ENCODE measurements at places on chromosomes 12 and 14.
A peak's percentile ranks its signal among the peaks of the same experiment; 100 is the strongest.

- DNase-seq = no peak
Measured at GRCh38 chr14:23446291-23446851, 10.9 kb upstream of the MYH7 start.

DNA sequence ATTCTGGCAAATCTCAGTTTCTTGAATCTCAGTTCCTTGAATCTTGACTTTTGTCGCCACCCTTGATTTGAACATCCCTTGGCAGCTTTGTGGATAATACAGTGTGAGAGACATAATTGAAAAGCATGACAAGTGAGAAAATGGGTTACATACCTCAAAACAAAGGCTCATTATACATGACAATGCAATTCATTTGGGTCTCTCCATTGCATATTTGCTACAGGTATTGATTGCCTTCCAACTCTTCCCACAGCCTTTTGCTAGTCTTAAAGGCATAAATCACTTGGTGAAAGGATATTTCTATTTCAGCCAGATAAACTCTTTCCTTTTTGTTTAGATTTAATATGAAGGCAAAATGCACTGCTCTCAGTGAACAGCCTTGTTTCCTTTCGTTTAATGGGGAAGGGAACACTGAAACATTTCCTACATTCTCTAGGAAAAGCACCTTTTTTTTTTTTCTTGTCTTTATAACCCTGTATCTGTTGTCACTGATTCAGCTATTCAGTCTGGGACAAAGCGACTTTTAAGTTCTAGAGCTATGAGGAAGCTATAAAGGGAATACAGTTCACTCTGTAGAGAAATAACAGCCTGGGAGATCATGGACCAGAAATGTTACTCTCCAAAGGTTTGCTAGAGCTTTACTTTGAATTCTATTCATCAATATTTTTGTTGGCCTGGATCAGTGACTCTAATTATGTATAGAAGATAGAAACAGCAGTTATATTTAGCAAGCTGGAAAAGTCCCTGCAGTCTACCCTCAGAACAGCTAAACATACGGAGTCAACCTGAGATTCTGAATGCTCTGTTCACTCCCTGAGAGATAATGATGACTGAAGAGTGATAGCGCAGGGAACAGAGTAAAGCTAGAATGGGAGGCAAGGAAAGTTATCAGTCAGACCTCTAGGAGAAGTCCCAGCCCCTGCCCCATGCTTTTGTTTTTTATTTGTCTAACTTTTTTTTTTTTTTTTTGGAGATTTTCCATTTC, 311.4 kb downstream of the RGS6 start:
- DNase-seq = no peak

DNA sequence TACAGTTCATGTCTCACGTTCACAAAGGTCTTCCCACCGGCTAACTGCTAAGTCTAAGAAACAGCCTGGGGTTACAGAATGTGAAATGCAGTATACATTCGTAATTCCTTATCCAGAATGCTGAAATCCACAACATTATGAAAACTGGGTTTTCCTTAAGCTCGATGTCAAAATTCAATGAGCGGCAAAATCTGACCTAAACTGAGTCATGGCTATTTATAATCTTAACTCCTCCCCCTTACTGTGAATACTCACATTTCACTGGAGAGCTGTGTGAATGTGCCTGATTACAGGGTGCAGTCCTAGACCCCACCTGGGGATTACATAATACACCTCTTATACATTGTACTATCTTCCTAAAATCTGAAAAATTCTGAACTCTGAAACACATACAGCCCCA, 35.3 kb downstream of the STX2 start:
- no peak for DNase-seq

- DNase-seq = peak; percentile 49
Measured at GRCh38 chr14:96567289-96567899, 65.2 kb downstream of the PAPOLA start.

DNA sequence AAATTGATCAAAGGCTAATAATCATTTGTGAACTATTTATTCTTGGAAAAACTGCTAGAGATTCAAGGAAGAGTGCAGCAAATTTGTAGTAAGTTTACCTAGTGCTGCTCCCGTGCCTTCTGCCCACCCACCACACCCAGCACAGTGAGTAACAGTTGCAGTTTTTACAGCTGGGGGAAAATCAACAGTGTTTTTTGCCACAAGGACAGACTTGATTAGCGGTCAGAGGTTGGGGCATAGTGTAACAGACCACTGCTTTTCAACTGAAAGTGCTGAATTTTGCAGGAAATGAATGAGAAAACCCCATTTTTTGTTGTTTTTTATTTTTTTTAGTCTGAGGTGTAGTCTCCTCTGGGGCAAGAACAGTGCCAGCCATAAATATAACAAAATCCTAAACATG, 7.5 kb upstream of the KLRK1 start:
- no peak for DNase-seq

DNA sequence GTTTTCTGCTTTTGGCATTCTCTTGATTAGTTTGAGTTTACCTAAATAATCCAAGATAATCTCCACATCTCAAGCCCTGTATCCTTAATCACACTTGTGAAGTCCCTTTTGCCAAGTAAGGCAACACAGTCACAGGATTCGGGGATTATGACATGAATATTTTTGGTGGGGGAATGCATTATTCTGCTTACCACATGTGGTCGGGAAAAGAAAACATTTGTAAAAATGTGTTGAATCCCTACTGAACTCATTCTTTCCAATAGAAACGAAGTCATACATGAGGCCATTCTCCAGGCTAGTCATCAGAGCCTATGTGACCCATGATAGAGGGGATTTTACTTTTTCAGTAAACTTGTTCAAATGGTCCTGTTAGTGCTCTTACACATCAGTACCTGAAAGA, 58.5 kb upstream of the PRICKLE1 start:
- no peak for DNase-seq

DNA sequence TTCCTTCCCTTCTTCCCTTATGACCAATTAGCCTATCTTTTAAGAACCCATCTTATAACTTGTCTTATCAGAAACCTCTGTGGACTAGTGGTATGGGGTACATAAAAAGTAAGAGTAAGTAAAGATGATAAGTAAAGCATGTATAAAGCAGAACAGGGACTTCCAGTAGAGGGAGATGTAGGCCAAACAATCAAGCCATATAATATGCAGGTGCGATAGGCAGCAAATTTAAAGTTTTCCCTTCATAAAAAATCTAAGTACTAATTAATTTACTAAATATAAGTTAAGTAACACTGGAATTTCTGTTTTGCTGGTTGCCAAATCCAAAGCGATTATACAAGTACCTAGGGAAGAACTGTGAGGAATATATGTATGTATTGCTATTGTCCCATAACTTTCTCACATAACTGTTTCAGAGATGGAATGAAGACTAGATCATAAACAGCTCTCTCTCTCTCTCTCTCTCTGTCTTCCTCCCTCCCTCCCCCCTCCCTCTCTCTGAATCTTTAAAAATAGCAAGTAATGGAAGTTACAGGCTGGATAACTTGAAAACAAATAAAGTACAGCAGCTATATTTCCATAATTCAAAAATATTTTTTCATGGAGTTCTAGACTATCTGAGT, 25.7 kb downstream of the METTL25 start:
- DNase-seq = peak; percentile 68

DNA sequence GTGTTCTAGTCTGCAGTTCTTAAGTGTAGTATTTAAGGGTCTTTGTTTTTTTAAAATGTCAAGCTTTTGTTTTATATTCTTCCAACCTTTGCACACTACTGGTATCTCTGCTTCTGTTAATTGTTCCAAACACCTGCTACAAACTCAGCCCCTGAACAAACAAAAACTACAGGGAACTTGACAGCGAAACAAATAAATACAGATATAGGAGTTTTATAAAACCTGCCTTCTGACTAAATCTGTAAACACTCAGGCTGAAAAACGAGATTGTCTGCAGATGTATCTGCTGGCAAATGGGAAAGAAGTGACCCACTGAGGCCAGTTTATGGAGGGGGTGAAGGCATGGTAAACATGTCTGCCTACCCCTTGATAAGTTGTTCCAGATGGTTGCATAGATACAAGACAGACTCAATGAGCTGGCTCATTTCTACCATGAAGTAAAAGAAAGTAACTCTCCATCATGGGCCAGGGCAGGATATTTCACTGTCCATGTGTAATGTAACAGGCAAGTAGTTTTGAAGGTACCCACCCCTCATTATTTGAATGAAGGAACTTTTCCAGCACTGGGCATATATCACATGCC, 75.6 kb downstream of the LMO3 start:
- DNase-seq = no peak

GRCh38 chr14:96911499-96912149, 114.4 kb downstream of the VRK1 start:
- no peak for DNase-seq

GRCh38 chr12:70948236-70948975, 27.9 kb upstream of the PTPRR start:
- no peak for DNase-seq

GRCh38 chr12:131830914-131831571, 2.9 kb downstream of the MMP17 start:
- peak; percentile 1 for DNase-seq

GRCh38 chr12:79844693-79845092, 90.2 kb downstream of the PPP1R12A start:
- DNase-seq = no peak

- DNase-seq = no peak
Measured at GRCh38 chr12:27711967-27712366, 1.3 kb downstream of the MRPS35 start.

DNA sequence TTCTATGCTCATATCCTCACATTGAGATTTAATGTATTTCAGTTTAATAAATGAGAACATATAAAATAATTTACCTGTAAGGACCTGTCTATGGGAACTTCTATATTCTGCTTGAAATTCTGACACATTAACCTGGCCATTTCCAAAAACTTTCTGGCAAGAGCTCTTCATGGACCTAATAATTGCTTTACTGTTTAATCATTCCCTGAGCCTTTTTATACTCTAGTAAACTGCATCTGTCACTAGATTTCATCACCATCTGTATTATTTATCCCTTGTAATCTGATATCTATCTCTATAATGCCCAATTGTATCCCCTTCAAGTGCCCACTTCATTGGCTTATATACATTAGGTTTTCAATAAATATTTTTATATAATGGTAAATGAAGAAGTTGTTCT, 327.7 kb downstream of the RAD51B start:
- DNase-seq = no peak

GRCh38 chr12:69666798-69667197, 32.3 kb downstream of the BEST3 start:
- no peak for DNase-seq

GRCh38 chr14:104333646-104334423, 195.4 kb downstream of the KIF26A start:
- DNase-seq = no peak

DNA sequence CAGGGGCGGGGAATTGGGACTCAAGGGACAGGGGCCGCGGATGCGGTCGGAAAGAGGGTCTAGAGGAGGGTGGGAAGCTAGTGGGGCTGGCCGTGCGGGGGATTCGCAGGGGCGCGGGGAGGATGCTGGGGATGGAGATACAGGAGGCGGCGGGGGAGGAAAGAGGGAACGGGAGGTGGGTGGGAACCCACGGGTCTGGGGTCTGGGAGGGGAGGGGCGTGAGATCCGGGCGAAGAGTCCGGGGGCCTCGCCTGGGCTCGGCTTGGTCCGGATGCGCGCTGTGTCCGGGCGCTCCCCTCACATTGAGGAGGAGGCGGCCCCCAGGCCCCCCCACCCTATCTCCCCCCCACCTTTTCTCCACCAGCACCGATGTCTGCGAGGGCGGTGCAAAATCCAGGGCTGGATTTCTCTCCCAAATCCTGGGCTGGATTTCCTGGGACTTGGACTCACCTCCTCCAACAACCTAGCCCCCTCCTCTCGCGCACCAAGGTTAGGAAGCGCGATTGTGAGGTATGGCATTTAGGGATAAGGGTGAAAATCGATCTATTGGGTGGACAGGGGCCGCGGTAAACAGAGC, at the start of gene AGAP2:
TSS of gene AGAP2 (minus strand) at position 82 of the 577 bp plus-strand sequence. CDS start 496 bp downstream, outside the sequence.
- DNase-seq = no peak

DNA sequence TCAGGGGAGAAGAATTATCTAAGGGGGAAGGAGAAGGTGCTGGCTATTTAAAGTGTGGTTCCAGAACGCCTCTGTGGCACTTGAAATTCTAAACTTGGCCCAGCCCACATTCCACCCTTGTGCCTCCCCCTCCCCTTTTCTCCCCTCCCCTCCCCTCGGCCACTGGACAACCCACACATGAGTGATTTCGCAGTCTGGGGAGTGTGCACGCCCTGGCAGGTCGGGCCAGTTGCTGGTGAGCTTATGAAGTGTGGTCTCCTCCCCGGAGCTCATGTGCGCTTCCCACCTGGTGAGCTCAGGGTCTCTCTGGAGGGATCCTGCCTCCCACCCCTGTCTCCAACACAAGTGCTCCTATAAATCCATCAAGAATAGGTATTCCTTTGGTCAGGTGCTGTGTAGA, at the start of gene SLC6A13:
TSS of gene SLC6A13 (minus strand) at position 20 of the 400 bp plus-strand sequence. CDS start 2,784 bp downstream, outside the sequence.
- no peak for DNase-seq

GRCh38 chr12:105570944-105571343, 240.5 kb downstream of the C12orf75 start:
- no peak for DNase-seq

DNA sequence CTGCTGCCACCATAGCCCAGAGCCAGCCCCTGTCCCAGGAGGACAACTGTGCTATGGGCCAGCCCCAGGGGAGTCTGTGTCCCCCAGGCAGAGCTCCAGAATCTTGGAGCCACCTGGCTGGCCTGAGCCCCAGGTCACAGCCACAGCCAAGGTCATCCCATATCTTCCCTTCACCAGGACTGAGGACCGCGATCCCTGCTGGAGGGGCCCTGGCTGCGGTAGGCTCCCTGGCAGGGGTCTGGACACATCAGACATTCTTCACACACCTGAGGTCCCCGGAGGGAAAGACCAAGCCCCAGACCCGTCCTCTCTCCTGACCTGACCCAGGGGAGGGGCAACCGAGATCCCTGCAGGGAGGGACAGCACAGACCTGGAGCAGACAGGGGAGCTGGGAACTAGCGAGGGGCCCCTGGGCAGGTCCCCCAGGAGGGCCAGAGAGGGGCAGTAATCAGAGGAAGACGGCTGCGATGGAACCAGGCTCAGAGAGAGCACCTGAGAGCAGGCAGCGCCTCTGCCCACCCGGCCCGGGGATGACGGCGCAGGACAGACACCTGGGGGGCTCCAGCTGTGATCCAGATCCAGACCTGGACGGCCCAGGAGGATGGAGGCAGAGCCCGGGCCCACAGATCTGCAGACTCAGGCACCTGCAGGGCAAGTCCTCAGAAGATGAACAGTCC, 103.2 kb upstream of the EIF5 start:
- DNase-seq = no peak

- DNase-seq = no peak
Measured at GRCh38 chr12:113420996-113421595, 1.1 kb upstream of the SDSL start.

DNA sequence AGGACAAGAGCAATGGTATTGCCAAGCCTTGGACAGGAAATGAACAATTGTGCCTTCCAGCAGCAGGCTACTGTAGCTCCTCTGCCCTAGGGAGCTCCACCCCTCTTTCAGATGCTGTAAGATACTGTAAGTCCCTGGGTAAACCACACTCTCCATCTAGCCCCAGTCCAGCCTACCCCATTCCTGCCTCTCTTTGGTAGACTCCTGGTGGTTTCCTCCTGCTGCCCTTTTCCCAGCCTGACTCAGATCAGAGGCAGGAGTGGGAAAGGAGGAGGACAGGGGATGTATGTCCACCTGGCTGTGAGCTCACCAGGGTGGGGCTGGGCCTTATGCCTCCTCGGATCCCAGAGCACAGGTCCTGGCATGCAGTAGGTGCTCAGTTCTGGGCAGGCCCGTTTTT, 174.6 kb downstream of the ESRRB start:
- DNase-seq = no peak

Data from Kasumi-1 (cell line).